ENCODE measurements at places on chromosomes 12 and 14.

GRCh38 chr14:98685725-98686124 lies 586.3 kb downstream of the BCL11B start:
- no peak for DNase-seq

GRCh38 chr14:80522936-80523335 lies 311.6 kb upstream of the DIO2 start:
- DNase-seq = no peak

- DNase-seq = peak; percentile 57
These were observed 44.3 kb downstream of the KRT80 start for GRCh38 chr12:52147367-52147963.

DNA sequence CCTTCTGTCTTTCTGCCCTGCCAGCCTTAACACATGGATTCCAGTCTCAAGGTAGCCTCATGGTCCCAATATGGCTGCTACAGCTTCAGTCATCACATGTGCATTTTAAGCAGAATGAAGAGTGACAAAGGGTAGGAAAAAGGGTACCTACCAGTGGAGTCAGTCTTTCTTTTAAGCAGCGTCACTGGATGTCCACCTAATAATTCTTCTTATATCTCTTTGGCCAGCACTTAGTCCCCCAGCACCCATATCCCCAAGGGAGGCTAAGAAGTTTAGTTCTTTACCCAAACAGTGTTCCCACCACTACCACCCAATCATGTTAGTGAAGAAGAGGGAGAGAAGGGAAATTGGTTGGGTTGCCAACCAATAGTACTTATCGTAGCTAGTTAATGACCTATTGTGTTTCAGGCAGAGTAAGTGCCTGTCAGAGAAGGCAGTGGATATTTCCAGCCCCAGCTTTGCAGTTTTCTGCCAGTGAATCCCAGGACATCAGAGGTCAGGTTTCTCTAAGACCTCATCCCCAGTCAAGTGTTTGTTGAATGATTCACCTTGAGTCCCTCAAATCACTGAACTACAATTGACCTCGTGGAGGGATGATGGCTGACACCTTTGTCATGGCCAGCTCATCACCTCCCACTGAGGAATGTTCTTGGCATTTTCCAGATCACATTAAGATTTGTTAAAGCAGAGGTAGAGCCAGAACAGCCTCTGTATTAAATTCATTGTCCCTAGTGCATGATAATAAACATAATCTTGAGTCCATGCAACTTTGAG lies 250.9 kb upstream of the CRY1 start:
- no peak for DNase-seq

DNA sequence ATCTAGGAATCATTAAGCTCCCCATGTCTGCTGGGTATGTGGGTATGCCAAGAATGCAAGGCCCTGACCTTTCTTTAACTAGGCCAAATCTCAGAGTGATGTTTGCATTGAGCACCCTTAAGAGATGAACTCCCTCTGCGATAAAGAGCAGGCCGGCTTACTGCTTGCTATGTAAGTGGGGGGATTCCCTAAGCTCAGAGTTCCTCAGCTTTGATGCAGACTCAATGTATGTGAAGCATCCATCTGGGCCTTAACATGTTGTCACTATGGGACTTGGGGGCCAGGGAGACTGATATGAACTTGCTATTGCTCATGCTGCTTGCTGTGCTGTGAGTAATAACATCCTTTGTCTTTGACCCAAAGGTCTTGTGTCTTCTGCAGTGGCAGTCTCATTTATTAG lies 149.7 kb downstream of the C12orf75 start:
- DNase-seq = no peak

DNA sequence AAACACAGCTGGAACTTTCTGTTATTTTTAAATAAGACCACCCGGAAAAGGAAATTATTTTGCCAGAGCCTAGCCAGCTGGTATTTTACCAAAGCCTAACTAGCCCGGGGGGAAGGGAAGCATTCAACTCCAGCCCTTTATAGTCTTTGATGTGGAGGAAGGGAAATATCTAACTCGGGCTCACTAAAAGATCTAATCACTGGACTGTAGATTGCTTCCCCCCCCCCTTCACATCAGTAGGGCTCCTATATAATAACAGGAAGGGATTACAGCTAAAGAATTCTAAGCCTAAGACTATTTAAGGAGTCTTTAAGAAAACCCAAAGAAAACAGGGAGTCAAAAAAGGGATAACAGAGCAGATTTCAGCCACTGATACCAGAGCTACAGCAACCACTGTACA lies 431.1 kb downstream of the KCNH5 start:
- no peak for DNase-seq

DNA sequence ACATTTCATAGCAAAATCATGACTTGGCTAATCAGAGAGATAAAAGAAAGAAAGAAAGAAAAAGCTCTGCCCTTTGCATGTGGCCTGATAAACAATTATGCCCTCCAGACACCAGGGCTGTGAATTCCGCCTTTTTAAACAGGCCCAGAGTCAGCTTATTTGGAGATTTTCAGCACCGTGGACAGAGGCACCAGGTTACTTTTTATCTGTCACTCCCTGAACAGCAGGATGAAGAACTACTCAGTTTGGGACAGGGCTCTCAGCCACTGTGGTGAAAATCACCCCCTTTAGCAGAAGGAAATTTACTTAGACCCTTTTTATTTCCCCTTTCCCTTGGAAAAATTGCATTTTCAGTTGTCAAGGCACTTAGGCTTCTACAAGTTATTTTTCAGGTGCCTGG lies 359.9 kb downstream of the NRXN3 start:
- DNase-seq = peak; percentile 66

GRCh38 chr14:99266181-99267178 lies 5.5 kb downstream of the BCL11B start:
- peak; percentile 85 for DNase-seq
